ENCODE measurements at places on chromosomes 11 and 22.
A peak's percentile ranks its signal among the peaks of the same experiment; 100 is the strongest.

DNA sequence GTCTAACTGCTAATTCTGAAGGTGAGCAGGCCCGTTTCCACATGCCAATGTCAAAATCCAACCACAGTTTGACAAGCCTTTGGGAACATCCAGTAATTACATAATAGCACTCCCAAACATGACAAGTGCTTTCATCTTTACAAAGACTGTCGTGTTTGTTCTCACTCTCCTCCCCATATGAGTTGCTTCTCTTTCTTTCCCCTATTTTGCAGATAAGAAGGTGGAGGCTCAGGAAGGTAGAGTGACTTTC is 55.9 kb upstream of the CD44 start:
- no peak for DNase-seq

GRCh38 chr11:96311120-96311568 is 31.9 kb downstream of the MAML2 start:
- no peak for DNase-seq

DNA sequence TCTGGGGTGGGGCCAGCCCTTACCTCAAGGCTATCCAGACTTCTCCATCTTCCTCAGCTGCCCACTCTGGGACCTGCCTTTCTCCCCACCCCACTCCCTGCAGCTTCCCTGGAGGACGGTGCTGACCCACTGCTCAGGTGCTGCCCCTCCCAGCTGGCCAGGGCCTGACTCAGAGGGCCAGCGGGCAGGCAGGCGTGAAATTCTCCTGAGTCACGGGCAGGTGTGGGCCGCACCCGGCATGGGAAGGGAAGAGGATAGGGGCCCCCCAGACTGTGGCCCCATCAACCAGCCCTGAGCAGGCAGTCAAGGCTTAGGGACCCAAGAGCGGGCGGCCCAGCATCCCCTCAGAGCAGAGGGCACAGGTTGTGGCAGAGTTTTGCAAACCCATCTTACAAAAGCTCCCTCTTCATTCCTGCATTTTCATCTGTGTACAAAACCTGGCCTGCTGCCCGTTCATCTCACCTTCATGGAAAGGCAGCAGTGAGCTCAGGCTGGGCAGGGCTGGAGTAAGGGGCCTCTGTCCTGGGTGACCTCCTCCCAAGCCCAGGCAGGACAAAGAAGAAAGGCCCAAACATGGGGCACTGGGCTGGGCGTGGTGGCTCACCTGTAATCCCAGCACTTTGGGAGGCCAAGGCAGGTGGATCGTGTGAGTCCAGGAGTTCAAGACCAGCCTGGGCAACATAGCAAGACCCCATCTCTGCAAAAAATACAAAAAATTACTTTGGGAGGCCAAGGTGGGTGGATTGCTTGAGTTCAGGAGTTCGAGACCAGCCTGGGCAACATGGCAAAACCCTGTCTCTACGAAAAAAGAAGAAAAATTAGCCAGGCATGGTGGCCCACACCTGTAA is 6.1 kb downstream of the RHOD start:
- DNase-seq, result no peak

DNA sequence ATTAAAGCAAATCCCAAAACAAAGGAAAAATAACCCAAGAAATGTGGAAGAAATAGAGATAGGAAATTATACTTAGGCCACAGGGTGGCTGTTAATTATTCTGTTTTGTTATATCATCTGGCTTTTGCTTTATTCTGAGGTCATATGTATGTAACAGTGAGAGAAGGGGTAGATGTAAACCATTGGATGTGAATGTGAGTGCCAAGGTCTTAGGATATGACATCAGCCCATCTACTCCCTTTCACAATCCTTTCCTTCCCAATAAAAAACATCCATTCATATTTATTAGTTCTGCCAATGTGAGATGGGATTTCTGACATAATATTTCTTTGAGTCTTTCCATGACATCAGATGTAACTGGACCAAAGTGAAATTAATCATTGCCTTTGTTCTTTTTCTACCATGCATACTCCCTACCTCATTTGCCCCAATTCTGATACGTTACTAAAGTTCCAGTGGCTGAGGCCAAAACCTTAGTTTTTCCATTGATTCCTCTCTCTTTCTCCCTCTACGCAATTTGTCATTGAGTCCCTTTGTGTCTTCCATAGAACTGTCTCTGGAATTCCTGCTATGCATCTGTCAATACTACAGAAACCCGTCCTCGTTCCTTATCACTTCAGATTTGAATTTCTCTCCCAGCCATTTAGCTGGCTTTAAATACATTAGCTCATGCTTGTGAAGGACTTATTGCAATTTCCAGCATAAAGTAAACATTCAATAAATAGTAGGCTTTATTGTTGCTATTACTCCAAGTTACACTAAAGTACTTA is 170.3 kb downstream of the ARHGAP42 start:
- DNase-seq, result no peak

GRCh38 chr11:119417726-119418540 is 5.0 kb downstream of the THY1 start:
- DNase-seq, result no peak

DNA sequence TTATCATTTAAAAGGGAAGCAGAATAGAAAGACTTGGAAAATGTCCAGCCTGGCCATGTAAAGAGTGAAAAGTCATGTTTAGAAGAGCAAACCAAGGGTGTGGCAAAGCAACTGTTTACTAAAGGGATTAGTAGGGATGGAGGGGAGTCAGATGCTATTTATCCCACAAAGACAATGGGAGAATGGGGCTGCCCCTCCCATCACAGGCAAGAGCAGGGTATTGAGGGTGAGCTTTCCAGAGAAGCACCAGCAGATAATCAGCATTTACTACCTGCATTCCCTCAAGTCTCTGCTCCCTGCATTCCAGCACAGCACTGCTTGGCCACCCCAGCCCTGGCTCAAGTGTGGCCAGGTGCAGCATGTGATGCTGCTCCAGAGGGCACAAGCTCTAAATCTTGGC is 18.5 kb upstream of the QSER1 start:
- no peak for DNase-seq

DNA sequence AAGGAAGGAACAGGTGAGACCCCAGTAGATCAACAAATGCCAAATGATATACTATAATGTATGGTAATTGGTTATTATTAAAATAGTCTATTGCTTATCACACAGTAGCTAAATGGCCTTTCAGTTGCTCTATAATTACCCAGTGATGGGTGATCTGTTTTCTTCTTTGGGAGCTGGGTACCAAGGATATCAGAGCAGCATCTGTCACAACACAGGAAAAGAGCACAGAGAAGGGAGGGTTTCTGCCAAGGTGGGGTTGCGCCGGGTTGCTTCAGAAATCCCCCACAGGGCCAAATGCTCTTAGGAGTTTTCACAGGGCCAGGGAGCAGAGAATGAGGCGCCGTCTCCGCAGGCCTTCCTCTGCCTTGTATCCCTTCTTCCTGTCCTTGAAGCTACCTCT is 469.4 kb downstream of the INSC start:
- no peak for DNase-seq

DNA sequence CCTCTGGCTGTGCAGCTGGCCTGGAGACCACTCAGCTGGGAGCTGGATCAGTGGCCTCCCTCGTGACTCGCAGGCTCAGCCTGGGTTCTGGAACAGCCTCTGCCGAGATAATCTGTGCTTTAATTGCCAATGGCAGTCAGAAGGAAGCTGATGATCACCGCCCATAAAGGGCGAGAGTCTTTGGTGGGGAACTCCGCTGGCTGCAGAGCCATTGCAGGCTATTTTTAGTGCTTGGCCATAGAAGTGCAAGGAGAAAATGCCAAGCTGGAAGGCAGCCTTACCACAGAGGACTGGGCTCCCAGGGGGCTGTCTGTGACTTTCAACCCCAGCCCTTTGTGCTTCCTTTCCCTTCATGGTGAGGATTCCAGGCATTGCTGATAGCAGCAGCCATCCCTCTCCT is 62.2 kb upstream of the TENM4 start:
- DNase-seq, result no peak

GRCh38 chr11:61564936-61565696 is 15.8 kb downstream of the SYT7 start:
- no peak for DNase-seq

DNA sequence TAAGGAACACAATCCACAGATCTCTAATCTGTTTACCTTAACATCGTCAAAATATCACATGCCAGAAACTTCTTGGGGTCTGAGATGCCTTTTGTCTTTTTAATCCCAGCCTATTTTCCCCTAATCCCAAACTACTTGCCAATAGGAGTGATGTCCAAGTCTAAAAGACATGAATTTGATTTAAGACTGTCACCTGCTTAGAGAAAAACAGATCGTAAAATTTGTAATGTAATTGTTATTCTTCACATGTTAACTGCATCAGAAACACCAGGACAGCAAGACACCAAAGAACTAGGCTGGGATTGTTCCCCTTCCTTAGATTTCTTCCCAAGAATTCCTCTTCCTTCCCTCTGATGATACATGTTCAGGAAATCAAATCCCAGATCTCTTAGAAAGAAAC is 198.1 kb upstream of the ARHGAP20 start:
- no peak for DNase-seq

DNA sequence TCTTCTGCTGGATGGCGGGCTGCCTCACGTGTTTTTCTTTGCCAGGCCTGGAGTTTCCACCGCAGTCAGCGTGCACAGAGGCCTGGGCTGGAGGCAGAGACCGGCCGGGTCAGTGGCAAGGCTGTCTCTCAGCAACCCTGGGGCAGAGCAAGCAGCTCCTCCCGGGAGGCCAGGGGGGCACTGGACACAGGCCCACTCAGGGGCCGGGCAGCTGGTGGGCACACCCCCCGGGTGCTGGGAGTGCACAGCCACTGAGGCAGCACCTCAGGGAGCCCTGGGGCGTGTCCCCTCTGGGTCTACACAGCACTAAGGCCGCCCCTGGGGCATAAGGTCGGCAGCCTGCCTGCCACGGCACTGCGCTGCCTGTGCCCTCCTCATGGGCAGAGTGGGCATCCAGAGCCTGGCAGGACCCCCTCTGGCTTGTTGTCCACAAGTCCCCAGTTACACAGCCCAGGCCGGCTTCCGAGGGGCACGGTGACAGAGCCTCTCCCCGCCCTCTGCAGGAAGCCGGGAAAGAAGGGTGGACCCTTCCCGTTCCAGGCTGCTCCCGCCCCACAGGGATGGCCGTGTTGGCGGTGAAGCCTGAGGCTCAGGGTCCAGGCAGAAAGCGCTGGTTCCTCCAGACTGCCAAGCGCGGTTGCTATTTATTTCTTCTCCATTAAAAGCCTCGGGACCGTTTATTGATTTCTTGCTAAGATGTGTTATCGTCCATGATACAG is 18.5 kb upstream of the TH start:
- DNase-seq, result no peak

DNA sequence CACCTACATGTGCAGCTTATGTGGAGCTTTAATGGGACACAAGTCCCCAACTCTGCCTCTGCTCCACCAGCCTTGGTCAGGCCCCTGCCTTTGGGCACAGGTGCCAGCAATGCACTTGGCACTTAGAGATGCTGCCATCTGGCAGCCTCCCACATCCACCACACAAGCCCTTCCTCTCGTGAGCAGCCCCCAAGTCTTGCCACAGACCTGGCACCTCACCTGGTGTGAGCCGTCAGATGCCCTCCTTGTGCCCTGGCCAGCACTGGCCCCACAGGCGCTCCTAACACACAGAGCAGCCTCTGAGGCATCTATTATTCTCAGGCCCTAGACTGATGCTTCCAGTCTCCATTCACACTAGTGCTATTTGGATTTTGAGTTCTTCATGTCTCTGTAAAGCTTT is 24.5 kb upstream of the SERPIND1 start:
- no peak for DNase-seq

GRCh38 chr22:39214383-39215069 is 30.3 kb downstream of the PDGFB start:
- DNase-seq, result no peak

GRCh38 chr11:35303596-35304385 is 115.6 kb downstream of the SLC1A2 start:
- DNase-seq, result no peak

GRCh38 chr22:22048981-22049531 is 66.5 kb upstream of the TOP3B start:
- no peak for DNase-seq

GRCh38 chr22:20128902-20129746 is 2.5 kb upstream of the ZDHHC8 start:
- peak; percentile 63 for DNase-seq

DNA sequence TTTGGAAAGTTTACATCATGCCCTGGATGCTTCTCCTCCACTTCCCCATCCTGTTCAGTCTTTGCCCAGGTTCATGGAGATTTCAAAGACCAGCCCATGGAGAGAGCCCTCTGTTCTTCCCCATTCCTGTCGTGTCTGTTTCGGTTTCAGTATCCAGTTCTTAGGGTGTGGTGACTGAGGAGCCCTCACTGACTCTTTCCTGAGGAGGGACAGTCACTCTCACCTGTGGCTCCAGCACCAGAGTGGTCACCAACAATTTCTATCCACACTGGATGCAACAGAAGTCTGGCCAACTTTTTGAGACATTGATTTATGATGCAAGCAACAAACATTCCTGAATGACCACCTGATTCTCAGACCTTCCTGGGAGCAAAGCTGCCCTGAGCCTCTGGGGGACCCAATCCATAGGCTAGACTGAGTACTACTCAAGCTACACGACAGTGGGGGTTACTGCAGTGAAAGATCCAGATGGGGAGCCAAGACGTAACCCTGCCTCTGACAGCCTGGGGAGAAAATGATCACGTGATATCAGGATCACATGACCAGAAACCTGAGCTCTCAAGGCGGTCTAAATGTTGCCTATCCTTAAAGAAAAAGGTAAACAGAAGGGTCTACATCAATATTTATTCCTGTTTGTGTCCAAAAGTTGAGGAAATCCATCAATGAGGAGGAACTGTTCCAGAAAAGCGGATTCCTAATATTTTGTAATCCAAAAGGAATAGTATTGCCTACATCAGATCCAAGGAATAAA is 76.2 kb upstream of the VPREB1 start:
- DNase-seq, result peak; percentile 96

- DNase-seq, result no peak
These were observed 5.3 kb downstream of the PLEKHB1 start for GRCh38 chr11:73651661-73652045.

- DNase-seq, result no peak
These were observed 626.1 kb downstream of the NELL1 start for GRCh38 chr11:21295508-21295907.

GRCh38 chr11:22780952-22781593 is 48.5 kb downstream of the SVIP start:
- peak; percentile 32 for DNase-seq

DNA sequence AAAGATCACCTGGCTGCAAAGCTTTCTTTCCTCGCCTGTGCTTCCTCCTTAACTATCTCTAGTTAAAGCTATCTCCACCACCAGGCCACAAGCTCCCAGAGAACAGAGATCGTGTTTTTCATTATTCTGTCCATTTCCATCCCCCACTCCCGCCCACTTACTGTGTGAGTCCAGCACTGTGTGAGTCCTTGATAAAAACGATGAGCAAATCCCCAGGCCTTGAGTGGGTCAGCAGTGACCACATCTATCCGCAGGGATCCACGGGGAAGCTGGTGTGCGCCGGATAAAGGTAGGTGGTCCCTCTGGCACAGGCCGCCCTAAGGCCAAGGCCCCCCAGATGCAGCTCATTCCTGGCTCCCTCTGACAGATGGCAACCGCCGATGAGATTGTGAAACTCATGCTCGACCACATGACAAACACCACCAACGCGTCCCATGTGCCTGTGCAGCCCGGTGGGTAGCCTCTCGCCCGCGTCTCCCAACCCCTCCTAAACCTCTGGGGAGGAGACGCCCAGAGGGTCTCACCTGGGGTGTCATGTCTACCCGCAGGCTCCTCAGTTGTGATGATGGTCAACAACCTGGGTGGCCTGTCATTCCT is 9.3 kb downstream of the TKFC start:
- no peak for DNase-seq

GRCh38 chr11:77055913-77056312 is 10.9 kb upstream of the CAPN5 start:
- no peak for DNase-seq

- peak; percentile 60 for DNase-seq
These were observed 268.6 kb downstream of the TMEM135 start for GRCh38 chr11:87306262-87306851.

GRCh38 chr22:17597217-17597616 is 31.3 kb downstream of the ATP6V1E1 start:
- no peak for DNase-seq
